ENCODE measurements at places on chromosomes 7 and 10.
A peak's percentile ranks its signal among the peaks of the same experiment; 100 is the strongest.

GRCh38 chr7:101167645-101168411 lies 2.5 kb upstream of the VGF start:
- no peak for DNase-seq

DNA sequence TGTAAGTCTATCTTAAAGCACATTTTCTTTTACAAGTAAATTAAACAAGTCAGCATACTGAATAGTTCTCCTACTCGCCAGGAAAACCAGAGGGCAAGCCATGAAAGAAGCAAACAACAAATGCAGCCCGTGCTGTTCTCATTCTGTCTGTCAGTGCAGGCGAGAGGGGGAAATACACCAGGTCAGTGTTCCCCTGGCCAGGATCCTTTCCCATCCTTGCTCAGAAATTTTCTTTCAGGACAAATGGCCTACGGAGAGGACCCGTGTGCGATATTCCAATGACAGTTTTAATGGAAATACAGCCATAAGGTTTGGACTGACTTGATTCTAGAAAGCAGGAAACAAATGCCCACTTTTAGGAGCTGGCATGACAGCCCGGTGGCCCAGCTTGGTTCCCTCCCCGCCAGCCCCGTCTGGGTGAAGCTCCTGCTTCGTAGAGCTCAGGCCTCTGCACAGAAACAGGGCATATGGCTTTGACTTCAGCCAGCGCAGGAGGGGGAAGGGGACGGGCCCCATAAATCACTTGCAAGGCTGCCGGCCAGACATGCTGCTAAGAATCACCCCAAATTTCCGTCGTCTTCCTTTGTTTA lies 67.8 kb downstream of the FRMD4A start:
- DNase-seq: no peak

- no peak for DNase-seq
Measured at GRCh38 chr7:149819141-149819960, 18.8 kb upstream of the ZNF862 start.

- no peak for DNase-seq
Measured at GRCh38 chr7:142868188-142868985, 13.5 kb downstream of the EPHB6 start.

DNA sequence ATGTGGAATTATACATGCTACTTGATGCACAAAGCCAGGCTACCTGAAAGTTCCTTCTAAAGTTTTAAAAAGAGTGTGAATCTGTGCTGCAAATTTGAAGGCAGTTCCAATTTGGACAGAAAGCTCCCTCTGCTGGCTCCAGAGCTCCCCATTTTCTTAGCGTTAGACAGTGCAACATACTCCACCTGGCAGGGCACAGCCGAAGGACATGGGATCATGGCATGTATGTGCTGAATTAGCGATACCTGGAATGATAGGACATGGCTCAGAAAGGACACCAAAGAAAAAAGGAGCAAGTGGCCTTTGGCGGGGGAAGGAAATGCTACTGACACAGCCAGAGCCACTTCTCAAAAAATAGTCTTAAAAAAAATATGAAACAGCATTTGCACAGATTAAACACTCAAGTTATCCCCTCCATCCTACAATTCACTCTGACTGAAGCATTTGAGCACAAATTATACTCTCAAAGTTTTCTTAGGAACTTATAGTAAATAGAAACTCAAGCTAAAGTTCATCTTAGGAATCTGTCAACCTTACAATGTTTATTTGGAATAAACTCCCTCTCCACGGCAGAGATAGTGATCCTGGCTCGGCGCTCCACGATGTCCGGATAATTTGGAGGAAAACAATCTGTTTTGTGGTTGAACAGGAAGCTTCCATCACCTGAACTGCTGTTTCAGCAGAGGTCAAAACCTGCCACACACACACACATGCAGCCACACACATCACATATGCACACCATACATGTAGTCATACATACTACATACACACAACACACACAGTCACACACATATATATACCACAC lies 80.0 kb downstream of the C7orf25 start:
- DNase-seq: no peak

GRCh38 chr7:47791682-47792081 lies 156.6 kb downstream of the PKD1L1 start:
- no peak for DNase-seq

- DNase-seq: no peak
Measured at GRCh38 chr10:86708068-86708782, 39.9 kb downstream of the LDB3 start.

GRCh38 chr7:135771961-135772638 lies 23.5 kb upstream of the FAM180A start:
- no peak for DNase-seq

DNA sequence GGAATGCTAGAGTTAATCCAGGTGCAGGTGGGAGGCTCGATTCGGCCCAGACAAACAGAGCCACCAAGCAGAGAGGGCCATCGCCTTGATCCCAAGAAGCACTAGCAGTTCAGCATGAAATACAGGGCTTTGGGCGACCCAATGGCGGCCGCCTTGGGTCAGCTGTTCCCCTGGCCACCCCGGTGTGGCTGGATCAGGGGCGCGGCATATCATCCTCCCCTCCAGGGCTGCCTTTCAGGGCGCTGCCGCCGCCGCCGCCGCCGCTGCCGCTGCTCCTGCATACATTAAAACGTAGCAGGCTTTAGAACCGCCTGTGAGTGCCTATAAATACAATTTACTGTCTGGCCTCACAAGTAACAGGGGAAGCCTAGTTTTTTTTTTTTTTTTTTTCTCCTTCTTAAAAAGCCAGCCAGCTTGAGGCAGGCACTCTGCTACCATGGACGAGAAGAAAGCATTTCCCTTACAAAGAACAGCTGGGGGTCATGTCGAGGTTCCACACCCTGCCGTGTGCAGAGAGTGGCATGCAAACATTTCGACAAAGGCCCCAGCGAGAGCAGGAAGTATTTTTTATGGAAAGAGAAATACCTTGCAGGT lies 57.7 kb upstream of the EFCAB10 start:
- no peak for DNase-seq

- DNase-seq: peak; percentile 65
Measured at GRCh38 chr7:154913638-154914307, 89.2 kb downstream of the PAXIP1 start.

- no peak for DNase-seq
Measured at GRCh38 chr7:98134420-98135228, 28.0 kb downstream of the LMTK2 start.

- no peak for DNase-seq
Measured at GRCh38 chr10:110389255-110389654, 84.5 kb upstream of the SMNDC1 start.

- DNase-seq: no peak
Measured at GRCh38 chr7:71326595-71326994, 194.7 kb downstream of the GALNT17 start.

Data from stimulated activated CD4-positive, alpha-beta T cell treated with anti-CD3 and anti-CD28 coated beads, Interleukin-1b, Interleukin-23, amount 100 ng/mL, for 1 hour (primary cell).